ENCODE measurements at places on chromosomes 12 and 14. TPM values are rescaled to one million over a fixed set of nuclear protein-coding genes. Genes with fewer than 3 reads are reported as not detected.

DNA sequence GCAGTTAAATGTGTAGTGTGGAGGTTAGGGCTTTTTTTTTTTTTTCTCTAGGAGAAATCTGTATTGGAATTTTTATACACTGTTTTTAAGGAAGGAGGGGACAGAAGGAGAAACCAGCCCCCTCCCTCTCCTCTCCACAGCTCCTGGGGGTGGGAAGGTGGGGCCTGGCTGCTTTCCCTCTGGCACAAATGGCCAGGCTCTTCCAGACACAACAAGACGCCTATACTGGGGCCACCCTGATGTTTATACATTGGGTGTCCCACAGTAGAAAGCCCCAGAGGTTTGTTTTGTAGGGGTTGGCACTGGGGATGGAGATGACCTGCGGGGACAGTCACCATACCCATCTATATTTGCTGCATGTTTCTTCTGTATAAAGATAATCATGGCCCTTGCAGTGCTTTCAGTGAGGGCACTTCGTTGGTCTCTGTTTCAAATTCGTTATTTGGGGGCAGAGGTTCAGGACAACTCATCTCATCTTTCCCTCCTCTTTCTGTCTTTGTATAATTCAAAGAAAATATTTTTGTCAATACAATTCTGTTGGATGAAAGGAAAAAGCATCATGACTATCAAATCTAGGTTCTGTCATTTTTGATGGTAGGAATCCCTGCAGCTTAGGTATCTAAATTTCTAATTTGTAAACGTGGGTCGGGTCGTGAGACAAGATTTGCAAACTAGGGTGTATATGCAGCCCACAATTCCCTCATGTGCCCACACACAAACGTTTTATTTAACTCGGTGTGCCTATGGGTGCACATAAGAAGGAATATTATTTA lies 2.3 kb upstream of the HOTAIR start:
- peaks cover 87% of the 10 kb centered on the region for H3K27me3 ChIP-seq
- peaks cover 11% of the 10 kb centered on the region for H3K36me3 ChIP-seq
- H3K4me1 ChIP-seq: peaks cover 26% of the 10 kb centered on the region
- no peak overlapping the region for H3K27ac ChIP-seq
- no peak overlapping the region for H3K4me3 ChIP-seq

- no peak overlapping the region for H3K27ac ChIP-seq
- H3K36me3 ChIP-seq: no peaks in the 10 kb centered on the region
- H3K4me1 ChIP-seq: no peaks in the 10 kb centered on the region
- no peak overlapping the region for H3K4me3 ChIP-seq
- no peak for DNase-seq
Observed at GRCh38 chr14:31592122-31592521, 30.9 kb downstream of the NUBPL start.

DNA sequence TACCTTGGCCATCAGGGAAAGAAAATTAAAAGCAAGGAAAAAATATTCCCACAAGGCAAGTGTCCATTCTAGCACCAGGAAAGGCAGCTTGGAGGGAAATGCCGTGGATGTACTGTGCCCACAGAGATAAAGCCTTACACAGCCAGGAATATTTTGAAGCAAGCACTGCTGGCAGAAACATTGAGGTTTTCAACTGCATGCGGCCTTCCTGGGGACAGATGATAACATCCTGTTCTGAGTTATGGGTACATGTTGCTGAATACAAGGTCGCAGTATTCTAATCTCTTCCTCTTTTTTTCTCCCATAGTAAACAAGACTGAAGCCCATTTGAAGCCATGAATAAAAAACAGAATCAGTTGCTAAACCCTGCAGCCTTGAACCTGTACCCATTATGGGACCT lies 197.1 kb downstream of the BTG1 start:
- no peak overlapping the region for H3K4me3 ChIP-seq
- no peak for DNase-seq
- H3K27me3 ChIP-seq: no peaks in the 10 kb centered on the region
- H3K4me1 ChIP-seq: peaks cover 8% of the 10 kb centered on the region
- no peak overlapping the region for H3K27ac ChIP-seq
- H3K36me3 ChIP-seq: no peaks in the 10 kb centered on the region

SLC6A15 gene
- total RNA-seq: not detected

GLIPR1 gene
- total RNA-seq: 30.5 TPM

- H3K27ac ChIP-seq: no peak overlapping the region
- no peak for DNase-seq
- H3K4me3 ChIP-seq: no peak overlapping the region
- no peaks in the 10 kb centered on the region for H3K27me3 ChIP-seq
- no peaks in the 10 kb centered on the region for H3K36me3 ChIP-seq
Observed at GRCh38 chr14:50624447-50624846, 43.7 kb downstream of the SAV1 start.

Data from activated CD8-positive, alpha-beta T cell treated with anti-CD3 and anti-CD28 coated beads, Interleukin-2, amount 10 ng/mL, durations not matched to agents 7 days and 5 days (primary cell).